ENCODE measurements at places on chromosomes 7 and 10.

GRCh38 chr7:24981171-24981951 is 1.4 kb upstream of the OSBPL3 start:
- peak; percentile 76 for DNase-seq

GRCh38 chr10:63430091-63430998 is 35.4 kb downstream of the JMJD1C start:
- DNase-seq: no peak

DNA sequence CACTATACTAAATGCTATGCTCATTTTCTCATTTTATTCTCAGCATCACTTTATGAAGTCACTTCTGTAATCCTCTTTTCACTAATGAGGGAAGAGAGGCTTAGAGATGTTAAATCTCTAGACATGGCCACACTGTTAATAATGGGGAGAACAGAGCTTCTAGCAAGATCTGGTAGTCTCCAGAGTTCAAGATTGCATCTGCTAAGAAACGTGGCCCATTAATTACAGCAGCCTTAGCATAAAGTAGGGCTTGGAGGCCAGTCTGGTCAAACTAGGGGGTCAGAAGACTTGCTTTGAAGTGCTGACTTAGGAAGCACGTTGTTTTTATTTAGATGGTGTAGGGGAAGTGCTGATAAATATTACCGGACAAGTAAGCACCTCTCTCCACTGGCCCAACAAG is 29.3 kb downstream of the ARL4A start:
- no peak for DNase-seq

DNA sequence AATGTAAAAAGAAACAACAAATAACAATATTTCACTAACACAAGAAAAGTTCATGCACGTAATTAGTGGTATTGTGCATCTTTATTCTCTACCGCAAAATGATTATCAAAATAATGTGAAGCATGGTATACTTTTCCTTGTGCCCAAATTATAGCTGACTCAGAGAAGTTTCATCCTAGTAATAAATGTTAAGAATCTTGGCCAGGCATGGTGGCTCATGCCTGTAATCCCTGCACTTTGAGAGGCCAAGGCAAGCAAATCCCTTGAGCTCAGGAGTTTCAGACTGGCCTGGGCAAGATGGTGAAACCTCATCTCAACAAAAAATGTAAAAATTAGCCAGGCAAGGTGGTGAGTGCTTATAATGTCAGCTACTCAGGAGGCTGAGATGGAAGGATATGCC is 105.0 kb downstream of the KMT2C start:
- DNase-seq: no peak

DNA sequence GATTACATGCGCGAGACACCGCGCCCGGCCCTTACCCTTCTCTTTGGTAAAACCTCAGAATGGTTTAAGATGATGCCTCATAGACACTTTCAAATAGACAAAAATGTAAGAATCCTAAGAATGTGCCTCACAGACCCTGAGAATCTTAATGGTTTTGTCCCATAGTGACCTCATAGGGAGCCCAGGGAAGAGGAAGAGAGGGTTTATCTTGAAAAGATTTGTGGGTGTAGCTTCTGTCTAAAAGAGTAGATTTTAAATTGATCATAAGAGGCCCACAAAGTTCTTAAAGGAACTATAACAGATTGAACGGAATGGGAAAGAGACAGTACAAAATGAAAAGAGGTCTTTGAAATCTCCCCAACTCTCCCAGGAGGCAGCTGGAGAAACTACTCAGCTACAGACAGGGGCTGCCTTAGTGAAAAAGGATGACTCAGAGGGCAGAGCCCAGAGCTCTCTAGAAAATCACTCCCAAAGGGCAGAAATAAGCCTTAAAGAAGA is 220.6 kb downstream of the ADRA2A start:
- DNase-seq: no peak

GRCh38 chr7:63931985-63932577 is 66.6 kb upstream of the ZNF722 start:
- DNase-seq: no peak

DNA sequence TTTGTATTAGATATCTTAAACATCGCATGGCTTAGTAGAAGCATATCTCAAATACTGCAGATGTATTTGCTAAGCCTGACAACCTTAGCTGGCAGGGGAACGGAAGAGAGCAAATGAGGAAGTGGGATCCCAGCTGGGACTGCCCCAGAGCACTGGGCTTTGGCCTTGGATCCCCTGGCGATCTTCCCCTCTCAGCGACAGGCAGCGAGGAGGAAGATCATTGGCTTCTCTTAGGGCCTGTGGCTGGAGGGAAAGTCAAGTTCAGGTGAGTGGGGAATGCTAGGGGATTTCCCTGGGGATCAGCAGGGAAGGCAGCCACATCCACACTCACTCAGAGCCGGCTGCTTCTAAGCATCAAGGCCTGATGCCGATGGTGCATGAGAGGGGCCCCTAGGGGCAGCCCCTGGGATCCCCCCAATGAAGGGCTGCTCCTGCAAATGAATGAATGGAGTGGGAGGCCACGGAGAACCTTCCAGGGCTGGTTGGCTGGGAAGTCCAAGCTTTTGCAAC is 42.0 kb downstream of the LYZL2 start:
- no peak for DNase-seq

DNA sequence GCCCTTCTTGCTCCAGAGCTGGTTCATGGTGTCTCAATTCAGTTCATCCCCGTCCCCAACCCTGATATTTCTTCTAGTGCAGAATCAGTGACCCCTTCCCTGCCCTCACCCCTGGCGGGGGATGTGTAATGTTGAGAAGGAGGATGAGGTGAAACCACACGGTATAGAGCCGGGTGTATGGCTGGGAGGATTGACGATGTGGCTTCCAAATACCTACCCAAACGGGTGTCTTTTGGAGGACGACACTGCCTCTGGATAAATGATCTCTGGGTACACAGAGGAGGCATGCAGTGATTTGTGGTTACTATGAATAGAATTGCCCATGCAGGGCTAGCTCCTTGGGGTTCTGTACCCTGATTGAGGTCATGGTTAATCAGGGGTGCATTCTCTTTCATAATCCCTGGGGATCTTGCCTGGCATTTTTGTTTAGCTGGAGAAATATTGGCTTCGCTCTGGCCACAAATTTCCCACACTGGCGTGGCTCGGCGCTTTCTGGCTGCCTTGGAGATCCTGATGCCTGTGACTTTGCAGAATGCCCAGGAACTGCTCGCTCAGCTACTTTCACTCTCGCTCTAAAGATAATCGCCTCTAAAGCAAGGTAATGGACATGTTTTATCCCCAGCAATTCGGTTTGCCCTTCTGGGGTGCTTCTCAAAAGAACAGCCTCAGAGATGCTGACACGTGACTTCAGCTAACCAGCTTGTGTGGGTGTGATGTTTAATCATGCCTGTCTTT is 89.2 kb downstream of the RBM20 start:
- no peak for DNase-seq

GRCh38 chr10:61923210-61923949 is 21.9 kb downstream of the ARID5B start:
- DNase-seq: no peak

- no peak for DNase-seq
Measured at GRCh38 chr10:58412502-58412961, 27.3 kb downstream of the TFAM start.

- DNase-seq: no peak
Measured at GRCh38 chr10:78952686-78953085, 116.1 kb upstream of the ZMIZ1 start.

DNA sequence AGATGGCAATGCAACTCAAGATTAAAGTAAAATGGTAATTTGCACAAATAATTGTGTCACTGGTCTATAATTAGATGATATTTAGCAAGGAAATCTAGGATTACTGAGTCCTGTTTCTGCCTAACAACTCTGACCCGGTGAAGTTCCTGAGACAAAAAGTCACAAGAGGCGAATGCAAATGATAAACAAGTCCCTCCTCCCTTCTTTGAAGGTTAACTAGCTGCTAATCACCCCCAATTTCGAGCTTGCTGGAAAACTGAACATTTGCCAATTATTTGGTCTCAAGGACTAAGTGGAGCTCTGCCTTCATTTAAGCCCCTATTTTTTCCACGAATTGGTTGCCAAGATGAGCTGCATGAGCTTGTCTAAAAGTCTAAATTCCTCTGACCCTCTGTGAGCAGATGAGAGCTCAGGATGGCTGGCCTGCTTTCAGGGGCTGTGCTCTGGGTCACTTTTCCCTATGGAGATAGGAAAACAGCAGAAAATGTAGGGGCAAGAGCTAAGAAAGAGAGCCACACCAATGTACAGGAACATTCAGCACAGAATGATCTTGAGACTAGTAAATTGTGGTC is 127.3 kb downstream of the MBL2 start:
- no peak for DNase-seq

- DNase-seq: no peak
Measured at GRCh38 chr10:132577350-132578003, 39.9 kb downstream of the INPP5A start.

DNA sequence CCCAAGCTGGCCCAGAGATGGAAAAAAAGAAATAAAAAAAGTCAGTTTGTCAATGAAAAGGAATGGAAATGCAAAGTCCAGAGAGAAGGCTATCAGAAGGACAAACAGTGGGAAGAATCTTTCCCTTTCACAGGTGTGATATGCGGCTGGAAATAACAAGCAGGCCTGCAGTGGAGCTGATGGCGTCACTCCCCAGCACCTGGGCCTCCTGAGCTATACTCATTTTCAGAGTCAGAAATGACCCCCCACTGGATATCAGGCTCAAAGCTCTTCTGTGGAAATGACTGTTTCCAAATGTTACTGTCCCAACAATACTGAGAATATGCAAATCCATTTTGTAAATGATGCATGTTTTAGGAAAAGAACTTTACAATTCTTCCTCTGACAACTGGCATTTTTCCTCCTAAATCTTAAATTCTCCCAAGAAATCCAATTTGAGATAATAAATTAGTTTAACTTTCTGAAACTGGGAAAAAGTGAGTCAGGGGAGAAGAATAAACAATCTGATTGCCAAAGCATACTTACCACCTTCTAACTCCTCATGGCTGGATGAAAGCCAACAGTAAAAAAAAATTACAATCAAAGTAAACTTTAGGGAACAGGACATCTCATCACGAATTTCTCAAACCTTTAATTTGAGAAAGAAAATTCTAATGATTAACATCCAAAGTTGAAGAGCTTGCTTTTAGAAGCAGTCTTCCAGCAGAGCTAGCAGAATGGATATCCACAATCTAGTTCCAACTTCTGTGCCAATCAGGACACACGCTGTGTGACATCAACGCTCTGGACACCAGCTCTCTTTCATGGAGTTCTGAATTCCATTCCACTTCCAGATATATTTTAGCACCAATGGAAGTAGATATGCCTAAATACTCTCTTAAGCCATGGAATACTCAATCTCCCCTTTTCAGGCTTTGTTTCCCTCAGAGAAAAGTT is 5.3 kb upstream of the CUZD1 start:
- DNase-seq: no peak
